ENCODE measurements at places on chromosomes 4 and X.

GRCh38 chrX:12949205-12949926 lies 25.5 kb upstream of the TMSB4X start:
- peak overlapping the region; percentile 68 for H3K27ac ChIP-seq
- H3K4me3 ChIP-seq: no peak overlapping the region
- no peaks in the 10 kb centered on the region for H3K27me3 ChIP-seq

GRCh38 chrX:37712458-37712857 lies 26.9 kb downstream of the XK start:
- no peak overlapping the region for H3K27ac ChIP-seq
- H3K4me1 ChIP-seq: no peaks in the 10 kb centered on the region
- H3K4me3 ChIP-seq: no peak overlapping the region

- H3K4me3 ChIP-seq: no peak overlapping the region
- H3K27ac ChIP-seq: no peak overlapping the region
- H3K4me1 ChIP-seq: no peaks in the 10 kb centered on the region
- no peaks in the 10 kb centered on the region for H3K36me3 ChIP-seq
- no peak for DNase-seq
- no peaks in the 10 kb centered on the region for H3K27me3 ChIP-seq
Observed at GRCh38 chr4:164601653-164602052, 152.3 kb upstream of the SMIM31 start.

- H3K4me3 ChIP-seq: no peak within 1 kb of the TSS
- no peak for DNase-seq
- H3K27ac ChIP-seq: no peak within 1 kb of the TSS
- no peaks in the 10 kb centered on the region for H3K4me1 ChIP-seq
Observed at GRCh38 chrX:26192204-26192603, at the start of gene MAGEB6. MAGEB6 (plus strand) TSS chrX:26192440; CDS start chrX:26193847, 1,407 bp downstream.

GRCh38 chr4:24321131-24321530 lies 263.2 kb downstream of the DHX15 start:
- H3K36me3 ChIP-seq: no peaks in the 10 kb centered on the region
- H3K4me3 ChIP-seq: no peak overlapping the region
- H3K4me1 ChIP-seq: no peaks in the 10 kb centered on the region

Measured in tibial artery (tissue), 4 donors.